Neural progenitor cell (in vitro differentiated cells): ENCODE measurements at places on chromosomes 3 and 15. TPM values are rescaled to one million over a fixed set of nuclear protein-coding genes. Genes with fewer than 3 reads are reported as not detected.

- H3K4me1 ChIP-seq = peaks cover 31% of the 10 kb centered on the region
- peaks cover 55% of the 10 kb centered on the region for H3K27me3 ChIP-seq
Measured at GRCh38 chr15:74955017-74955416, 1.6 kb downstream of the RPP25 start.

DPPA4 gene
- total RNA-seq = 187 and 215 TPM in 2 replicates

SLC6A11 gene
- total RNA-seq = 0.86 and 1.2 TPM in 2 replicates

ATP13A5 gene
- not detected in 2 replicates for total RNA-seq

LCTL gene
- 17.2 and 19.2 TPM in 2 replicates for total RNA-seq

DNA sequence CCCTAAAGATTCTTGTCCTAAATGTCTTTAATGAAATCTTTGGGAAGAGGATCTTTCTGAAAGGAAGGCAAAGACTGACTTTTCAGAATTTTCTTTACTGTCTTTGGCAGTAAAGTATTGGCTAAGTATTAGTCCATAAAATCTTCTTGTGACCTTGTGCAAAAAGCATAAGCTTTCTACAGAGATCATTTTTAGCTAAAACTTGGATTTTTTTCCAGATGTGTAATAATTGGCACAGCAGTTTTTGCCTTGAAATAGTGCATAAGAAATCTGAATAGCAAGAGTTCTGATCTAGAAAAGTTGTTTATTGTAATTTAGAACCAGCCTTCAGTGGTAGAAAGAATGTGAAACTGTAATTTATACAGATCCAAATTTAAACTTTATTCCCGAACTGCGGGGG is 122.8 kb upstream of the CGNL1 start:
- H3K4me1 ChIP-seq = no peaks in the 10 kb centered on the region
- DNase-seq = no peak
- no peak overlapping the region for H3K4me3 ChIP-seq
- H3K36me3 ChIP-seq = peaks cover 25% of the 10 kb centered on the region
- no peak overlapping the region for H3K27ac ChIP-seq
- H3K27me3 ChIP-seq = no peaks in the 10 kb centered on the region

- H3K4me3 ChIP-seq = no peak overlapping the region
- DNase-seq = no peak
- no peak overlapping the region for H3K27ac ChIP-seq
- no peaks in the 10 kb centered on the region for H3K36me3 ChIP-seq
- H3K27me3 ChIP-seq = no peaks in the 10 kb centered on the region
Measured at GRCh38 chr3:173044998-173045397, 96.0 kb downstream of the SPATA16 start.

GRCh38 chr3:65381496-65382010 is 657.2 kb downstream of the MAGI1 start:
- H3K4me3 ChIP-seq = no peak overlapping the region
- DNase-seq = no peak
- H3K27ac ChIP-seq = no peak overlapping the region
- no peaks in the 10 kb centered on the region for H3K36me3 ChIP-seq
- no peaks in the 10 kb centered on the region for H3K27me3 ChIP-seq

- H3K4me3 ChIP-seq = peak overlapping the region; percentile 74
- DNase-seq = peak; percentile 67
- H3K36me3 ChIP-seq = no peaks in the 10 kb centered on the region
- H3K4me1 ChIP-seq = peaks cover 6% of the 10 kb centered on the region
- H3K27ac ChIP-seq = no peak overlapping the region
- peaks cover 70% of the 10 kb centered on the region for H3K27me3 ChIP-seq
Measured at GRCh38 chr3:42501681-42502428, 588 bp upstream of the VIPR1 start.

DNA sequence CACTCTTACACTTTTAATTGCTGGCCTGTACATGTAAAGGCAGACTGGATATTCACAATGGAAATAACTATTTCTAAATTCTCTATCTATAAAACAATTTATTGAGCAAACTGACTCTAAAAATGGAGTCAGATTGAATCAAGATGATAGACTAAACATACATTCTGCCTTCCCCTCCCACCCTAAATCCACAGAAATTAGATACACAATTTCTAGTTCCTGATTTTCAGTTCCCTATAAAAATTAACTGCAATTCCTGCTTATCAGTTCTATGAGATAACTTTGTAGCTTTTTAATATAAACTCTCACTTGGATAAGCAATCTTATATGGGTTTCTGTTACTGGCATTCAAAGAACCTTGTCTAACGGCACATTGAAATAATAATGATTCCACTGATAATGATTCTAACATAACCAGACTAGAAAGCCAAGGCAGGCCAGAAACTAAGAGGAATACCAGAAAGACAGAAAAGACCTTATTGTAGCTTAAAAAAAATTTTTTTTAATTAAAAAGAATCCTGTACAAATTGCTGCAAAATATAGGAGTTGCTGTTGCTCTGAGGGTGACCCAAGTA is 33.1 kb downstream of the TBC1D5 start:
- no peak overlapping the region for H3K4me3 ChIP-seq
- H3K27me3 ChIP-seq = no peaks in the 10 kb centered on the region
- no peak overlapping the region for H3K27ac ChIP-seq
- DNase-seq = no peak

DNA sequence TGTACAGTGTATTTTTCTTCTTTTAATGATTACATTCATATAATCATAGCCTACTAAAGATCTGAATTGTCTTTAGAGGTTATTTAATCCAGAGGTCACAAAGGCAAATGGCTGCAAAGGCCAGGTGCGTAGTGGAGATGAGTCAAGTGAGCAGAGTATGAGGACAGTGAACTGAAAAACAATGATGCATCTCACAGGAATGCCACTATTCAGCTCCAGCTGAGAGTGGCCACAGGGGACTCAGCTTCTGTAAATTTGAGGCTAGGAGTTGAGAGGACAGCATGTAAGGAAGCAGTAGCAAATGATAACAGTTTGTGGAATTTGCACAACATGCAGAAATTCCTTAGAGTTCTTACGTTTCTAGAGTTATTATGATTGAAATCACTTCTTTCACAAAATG is 50.4 kb downstream of the COL6A5 start:
- no peak overlapping the region for H3K4me3 ChIP-seq
- no peak for DNase-seq
- H3K36me3 ChIP-seq = no peaks in the 10 kb centered on the region
- no peaks in the 10 kb centered on the region for H3K27me3 ChIP-seq

ATOSA gene
- 17.8 and 26.8 TPM in 2 replicates for total RNA-seq

DNA sequence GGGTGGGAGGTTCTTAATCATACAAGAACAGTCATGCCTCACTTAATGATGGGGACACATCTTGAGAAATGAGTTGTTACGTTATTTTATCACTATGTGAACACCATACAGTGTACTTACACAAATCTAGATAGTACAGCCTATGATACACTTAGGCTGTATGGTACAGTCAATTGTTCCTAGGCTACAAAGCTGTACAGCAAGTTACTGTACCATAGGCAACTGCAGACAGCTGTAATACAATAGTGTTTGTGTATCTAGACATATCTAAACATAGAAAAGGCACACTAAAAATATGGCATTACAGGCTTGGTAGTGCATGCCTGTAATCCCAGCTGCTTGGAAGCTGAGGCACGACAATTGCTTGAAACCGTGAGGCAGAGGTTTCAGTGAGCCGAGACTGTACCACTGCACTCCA is 55.7 kb upstream of the PLXND1 start:
- H3K27ac ChIP-seq = no peak overlapping the region
- DNase-seq = no peak
- no peaks in the 10 kb centered on the region for H3K36me3 ChIP-seq
- H3K4me1 ChIP-seq = peaks cover 43% of the 10 kb centered on the region
- no peaks in the 10 kb centered on the region for H3K27me3 ChIP-seq

- H3K4me1 ChIP-seq = no peaks in the 10 kb centered on the region
- H3K27me3 ChIP-seq = no peaks in the 10 kb centered on the region
- H3K36me3 ChIP-seq = no peaks in the 10 kb centered on the region
- no peak for DNase-seq
- H3K27ac ChIP-seq = no peak overlapping the region
Measured at GRCh38 chr3:110512961-110513360, 558.7 kb upstream of the NECTIN3 start.

DNA sequence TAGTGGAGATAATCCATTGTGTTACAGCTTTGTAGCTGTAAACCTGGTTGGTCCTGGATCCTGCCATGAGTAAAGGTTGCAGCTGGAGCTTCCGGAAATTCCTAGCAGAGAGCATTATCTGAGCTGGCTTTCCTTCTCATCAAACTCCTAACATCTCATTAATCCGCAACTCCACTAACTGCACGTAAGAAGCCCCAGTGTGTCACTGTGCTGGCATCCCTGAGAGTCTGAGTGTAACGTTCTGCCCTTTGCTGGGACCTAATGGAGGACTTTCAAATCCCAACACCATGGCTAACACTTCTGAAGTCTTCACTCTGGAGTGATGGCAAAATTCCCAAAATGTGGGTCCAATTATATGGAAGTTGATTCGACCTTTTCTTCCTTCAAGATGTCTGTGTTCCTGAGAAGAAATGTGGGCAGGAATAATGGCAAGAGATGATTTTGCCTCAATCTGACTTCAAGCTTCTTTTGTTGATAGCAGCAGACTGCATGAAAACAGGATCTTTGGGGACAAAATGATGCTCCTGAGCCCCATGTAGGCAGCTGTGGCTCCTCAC is 9.6 kb upstream of the TRPM1 start:
- no peaks in the 10 kb centered on the region for H3K4me1 ChIP-seq
- no peak overlapping the region for H3K27ac ChIP-seq
- no peak for DNase-seq

GRCh38 chr3:124846189-124846588 is 41.0 kb downstream of the ITGB5 start:
- H3K27ac ChIP-seq = no peak overlapping the region
- no peaks in the 10 kb centered on the region for H3K36me3 ChIP-seq
- peaks cover 4% of the 10 kb centered on the region for H3K4me1 ChIP-seq
- no peak overlapping the region for H3K4me3 ChIP-seq

DNA sequence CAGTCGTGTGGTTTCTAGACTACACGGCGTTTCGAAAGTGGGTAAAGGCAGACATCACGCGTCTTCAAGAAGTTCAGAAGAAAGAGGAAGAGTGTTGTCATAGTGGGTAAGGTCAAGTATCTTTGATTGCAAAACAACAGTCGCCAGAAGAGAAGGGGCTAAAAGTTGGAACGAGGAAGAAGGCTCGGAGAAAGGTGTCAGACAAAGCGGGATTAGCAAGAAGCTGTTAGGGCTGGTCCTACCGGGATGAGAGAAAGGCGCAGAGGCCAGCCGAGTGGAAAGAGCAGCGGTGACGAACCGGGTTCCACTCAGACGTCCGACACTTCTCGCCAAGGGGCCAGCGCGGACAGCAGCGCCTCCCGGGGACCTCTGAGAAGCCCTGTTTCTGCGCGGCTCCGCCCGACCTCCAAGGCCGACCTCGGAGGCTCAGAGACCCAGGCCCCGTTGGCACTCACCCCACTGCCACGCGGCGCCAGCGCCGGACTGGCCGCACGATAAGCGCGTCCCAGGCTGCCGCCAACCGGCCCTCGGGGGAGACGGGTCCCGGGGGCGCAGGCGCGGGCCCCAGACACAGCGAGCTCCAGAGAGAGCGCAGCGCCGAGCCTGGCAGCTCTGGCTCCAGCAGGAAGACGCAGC is 436 bp downstream of the ADPGK start:
- no peaks in the 10 kb centered on the region for H3K27me3 ChIP-seq
- no peaks in the 10 kb centered on the region for H3K36me3 ChIP-seq
- H3K27ac ChIP-seq = peak overlapping the region; percentile 64
- H3K4me3 ChIP-seq = peak overlapping the region; percentile 87
- H3K4me1 ChIP-seq = peaks cover 4% of the 10 kb centered on the region
- no peak for DNase-seq

GMNC gene
- not detected in 2 replicates for total RNA-seq

RTP1 gene
- 0.43 TPM in 1 of 2 replicates, not detected in the other for total RNA-seq
